ENCODE measurements at places on chromosomes 5 and 9.

- no peak for DNase-seq
These were observed 70.3 kb upstream of the ASTN2 start for GRCh38 chr9:117485176-117485575.

DNA sequence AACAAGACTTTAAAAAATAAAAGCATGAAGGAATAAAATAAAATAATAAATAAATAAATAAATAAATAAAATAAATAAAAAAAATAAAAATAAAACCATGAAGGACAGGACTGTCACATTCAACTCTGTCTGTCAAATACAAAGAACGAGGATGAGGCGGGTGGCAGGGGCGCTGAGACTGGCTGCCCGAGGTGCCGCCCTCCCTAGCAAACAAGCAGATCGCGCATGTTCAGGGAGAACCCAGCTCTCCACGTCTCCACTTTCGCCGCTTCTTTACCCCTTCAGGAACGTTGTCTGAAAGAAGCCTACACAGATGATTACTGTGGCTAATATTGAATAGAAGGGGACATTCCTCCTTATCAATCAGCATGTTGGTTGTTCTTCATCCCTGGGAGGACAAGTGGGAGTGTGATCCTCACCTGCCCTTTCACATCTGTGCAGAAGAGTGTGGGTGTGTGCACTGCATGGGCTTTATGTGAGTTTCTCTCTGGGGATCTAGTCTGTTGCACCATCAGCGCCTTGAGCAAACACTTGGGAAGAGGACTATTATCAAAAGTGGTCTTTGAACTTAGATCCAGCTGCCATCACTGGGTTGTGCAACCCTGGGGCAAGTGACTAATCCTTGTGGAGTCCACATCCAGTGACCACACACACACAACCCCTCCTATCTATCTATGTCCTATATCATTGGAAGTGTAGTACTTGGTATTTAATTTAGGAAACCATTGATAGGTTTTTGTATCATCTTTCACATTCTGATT lies 399.2 kb downstream of the IRX2 start:
- DNase-seq, result no peak

DNA sequence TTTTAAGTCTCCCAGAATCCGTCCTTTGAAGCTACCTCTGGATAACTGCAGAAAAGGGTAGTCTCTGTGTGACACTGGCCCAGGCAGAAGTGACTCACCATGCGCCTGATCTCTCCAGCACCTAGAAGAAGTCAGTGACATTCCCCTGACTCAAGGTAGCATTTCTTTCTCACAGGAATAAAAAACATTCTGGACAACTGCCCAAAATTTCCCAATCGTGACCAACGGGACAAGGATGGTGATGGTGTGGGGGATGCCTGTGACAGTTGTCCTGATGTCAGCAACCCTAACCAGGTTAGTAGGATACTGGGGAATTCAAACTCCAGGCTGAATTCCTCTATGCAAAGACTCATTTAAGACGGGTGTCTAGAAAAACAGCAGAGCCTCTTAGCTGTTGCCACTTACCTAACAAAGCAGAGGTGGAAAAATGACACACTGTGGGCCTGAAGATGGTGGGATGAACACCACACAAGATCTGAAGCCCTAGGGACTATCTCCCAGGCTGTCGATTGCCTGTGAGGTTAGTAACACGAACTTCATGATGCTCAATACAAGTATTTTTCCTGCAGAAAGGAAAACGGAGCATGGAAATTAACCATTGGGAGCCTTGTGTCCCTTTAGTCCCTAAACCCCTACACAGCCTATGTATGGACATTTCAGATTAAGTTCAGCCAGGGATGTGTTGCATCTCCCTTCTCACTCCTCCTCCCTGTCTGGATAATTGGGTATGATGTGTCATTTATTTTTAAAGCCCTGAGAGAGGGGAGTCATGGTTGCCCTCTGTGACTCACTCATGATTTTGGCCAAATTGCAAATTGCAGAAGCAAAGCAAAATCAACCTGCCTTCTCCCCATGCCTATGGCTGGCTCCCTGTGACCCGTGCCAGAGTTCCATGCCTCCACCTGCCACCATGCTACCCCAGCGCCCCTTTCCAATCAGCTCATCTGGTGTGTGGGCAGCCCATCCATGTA lies 37.2 kb downstream of the THBS4 start:
- no peak for DNase-seq

DNA sequence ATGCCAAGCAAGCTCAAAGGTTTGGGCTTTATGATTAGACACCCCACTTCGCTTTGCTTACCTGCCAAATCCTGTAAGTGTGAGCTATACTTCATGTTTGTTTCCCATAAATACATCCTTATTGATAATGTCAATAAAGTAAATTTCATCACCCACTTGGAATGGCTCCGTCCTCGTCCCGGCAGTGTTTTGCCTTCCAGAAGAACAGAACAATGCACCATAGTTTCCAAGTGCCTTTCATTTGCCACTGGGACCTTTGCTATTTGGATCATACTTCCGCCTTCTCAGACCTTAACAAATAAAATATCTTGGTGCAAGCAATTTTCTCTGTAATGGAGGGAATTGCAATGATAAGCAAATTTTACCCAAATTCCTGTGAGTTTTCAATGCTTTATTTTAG lies 229.3 kb downstream of the PIK3R1 start:
- no peak for DNase-seq

DNA sequence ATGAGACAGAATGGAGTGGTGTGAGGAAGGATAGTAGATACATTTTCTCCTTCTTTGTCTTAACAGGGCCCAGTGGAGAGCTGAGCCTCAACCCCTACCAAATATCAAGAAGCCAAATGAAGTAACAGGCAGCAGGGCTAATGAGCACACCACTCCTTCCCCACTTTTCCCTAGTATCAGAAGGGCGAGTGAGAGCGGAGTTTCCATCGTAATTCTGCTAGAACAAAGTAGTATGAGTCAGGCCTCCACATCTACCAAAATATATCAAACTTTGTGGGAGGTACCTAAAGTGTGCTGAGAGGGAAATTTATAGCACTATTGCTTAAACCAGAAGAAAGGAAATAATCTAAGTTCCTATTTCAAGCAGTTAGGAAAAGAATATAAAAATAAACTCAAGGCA lies 769.0 kb upstream of the RGMB start:
- DNase-seq, result no peak

DNA sequence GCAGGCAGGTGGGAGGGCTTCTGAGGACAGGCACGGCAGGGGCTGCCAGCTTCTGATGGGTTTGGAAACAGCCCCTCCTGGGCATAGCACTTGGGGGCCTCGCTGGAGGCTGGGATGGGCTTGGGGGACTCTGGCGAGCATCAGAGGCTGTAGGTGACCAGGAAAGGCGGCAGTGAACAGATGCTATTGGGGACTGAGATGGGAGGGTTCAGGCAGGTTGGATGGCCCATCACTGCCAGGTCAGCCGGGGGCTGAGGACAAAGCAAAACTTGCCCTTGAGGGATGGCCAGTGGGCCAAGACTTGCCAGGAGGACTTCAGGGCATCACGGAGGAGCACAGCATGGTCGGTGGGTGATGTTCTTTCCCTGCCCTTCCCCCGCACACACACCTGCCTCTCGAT lies 6.7 kb downstream of the AIF1L start:
- no peak for DNase-seq

GRCh38 chr5:169796731-169797130 lies 159.7 kb downstream of the DOCK2 start:
- no peak for DNase-seq

- DNase-seq, result no peak
These were observed 47.2 kb downstream of the GLDC start for GRCh38 chr9:6598249-6598725.

- peak; percentile 67 for DNase-seq
These were observed 12.4 kb downstream of the PTTG1 start for GRCh38 chr5:160434022-160434531.

- no peak for DNase-seq
These were observed 179.1 kb upstream of the GNA14 start for GRCh38 chr9:77827104-77827784.

GRCh38 chr9:34994260-34994899 lies 4.8 kb downstream of the DNAJB5 start:
- DNase-seq, result peak; percentile 44

- DNase-seq, result peak; percentile 0
These were observed 1.3 kb upstream of the INIP start for GRCh38 chr9:112719241-112719691.

- DNase-seq, result no peak
These were observed 256.2 kb upstream of the ACTBL2 start for GRCh38 chr5:57738787-57739186.

GRCh38 chr9:126722252-126722921 lies 82.5 kb upstream of the ZBTB43 start:
- peak; percentile 64 for DNase-seq

DNA sequence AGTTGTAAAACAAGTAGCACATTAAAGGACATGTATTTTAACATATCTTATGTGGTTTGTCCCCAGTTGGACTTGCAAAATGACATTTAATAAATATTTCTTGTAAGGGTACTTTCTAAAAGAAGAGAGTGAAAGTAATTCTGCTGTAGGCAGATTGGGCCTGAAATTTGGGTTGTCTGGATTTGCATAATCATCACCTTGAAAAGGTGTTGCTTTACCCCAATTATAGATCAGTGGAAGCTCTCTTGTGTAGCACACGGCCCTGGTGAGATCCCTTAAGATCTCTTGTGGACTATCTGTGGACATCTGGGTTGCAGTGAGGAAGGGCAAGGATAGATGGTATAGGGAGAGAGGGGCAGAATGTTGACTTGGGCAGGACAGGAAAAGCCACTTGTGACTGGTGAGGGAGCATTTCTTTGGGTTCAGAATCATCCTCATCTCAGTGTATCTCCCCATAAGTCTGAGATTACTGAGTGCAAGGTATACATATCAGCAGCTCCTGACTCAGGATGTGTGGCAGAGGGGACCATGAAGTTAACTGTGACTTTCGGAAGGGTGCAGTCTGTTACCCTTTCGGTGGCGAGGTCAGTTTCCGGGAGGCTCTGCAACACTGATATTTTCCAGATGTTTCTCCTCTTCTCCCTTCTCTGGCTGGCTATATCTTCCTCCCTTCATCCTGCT lies 2.0 kb upstream of the TNFAIP8 start:
- no peak for DNase-seq

GRCh38 chr9:136519263-136520052 lies 26.4 kb downstream of the NOTCH1 start:
- no peak for DNase-seq

- DNase-seq, result no peak
These were observed 146.0 kb downstream of the NTRK2 start for GRCh38 chr9:84815554-84815953.

DNA sequence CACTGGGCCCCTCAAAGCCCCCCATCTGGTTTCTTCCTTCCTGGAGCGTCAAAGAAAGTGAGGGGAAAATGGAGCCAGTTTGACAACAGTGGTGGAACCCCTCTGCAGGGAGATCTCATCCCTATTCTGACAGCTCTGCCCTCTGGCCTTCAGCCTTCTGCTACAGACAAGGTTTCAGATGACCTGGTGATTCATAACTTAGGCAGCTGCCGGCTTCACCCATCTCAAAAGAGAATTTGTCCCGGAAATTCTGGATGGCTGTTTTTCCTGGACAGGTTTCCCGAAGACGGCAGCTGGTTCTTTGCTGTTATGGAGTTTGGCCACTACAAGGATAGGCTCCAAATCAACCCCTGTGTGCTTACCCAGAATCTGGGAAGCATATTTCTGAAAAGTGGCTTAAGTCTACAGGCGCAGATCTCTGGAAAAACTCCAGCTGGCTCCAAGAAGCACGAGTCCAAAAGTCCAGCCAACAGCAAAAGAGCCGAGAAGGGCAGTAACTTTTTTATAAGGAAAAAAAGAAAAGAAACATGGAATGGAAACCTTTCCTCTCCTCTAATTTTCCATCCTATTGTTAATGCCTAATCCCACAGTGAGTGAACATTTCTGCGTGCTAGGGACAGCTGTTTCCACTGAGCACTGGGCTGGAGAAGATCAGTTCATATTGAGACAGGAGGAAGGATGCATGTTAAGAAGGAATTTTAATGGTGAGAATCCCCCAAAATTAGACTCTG lies 54.5 kb downstream of the ZNF366 start:
- DNase-seq, result no peak

GRCh38 chr5:93225748-93226147 lies 355.3 kb downstream of the NR2F1-AS1 start:
- no peak for DNase-seq

GRCh38 chr9:14094491-14094890 lies 219.4 kb downstream of the NFIB start:
- peak; percentile 22 for DNase-seq

GRCh38 chr9:107480386-107480789 lies 9.2 kb downstream of the KLF4 start:
- no peak for DNase-seq

All from NCI-H1105 treated with DMSO at 0.1 percent for 48 hours (cell line).